Activated gamma-delta T cell treated with anti-CD3 and anti-CD28 coated beads, Interleukin-2, amount 50 U/mL, for 16 hours (primary cell): ENCODE measurements at places on chromosomes 5 and 9.

- no peak for DNase-seq
Measured at GRCh38 chr5:154287136-154287535, 96.6 kb downstream of the GALNT10 start.

GRCh38 chr9:92965061-92965758 lies 17.9 kb downstream of the FGD3 start:
- DNase-seq = no peak

- no peak for DNase-seq
Measured at GRCh38 chr9:99270491-99270890, 48.4 kb downstream of the SEC61B start.

DNA sequence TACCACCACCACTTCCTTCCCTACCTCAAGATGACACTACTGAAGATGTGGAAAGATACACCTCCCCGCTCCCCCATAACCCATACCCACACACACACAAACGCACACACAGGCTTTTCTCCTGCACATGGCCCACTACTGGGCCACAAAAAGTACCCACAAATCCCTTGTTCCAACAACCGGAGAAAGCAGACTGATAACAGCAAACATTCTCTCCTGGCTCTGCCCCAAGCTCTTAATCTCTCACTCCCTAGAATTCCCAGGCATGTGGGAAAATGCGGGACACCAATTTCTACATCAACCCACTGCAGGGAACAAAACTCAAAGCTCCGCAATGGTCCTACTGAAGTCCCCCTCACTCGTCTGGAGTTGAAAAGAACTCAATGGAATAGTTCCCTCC lies 611.0 kb upstream of the KLF4 start:
- DNase-seq = no peak

GRCh38 chr5:157108976-157109375 lies at the start of gene HAVCR2:
TSS of gene HAVCR2 (minus strand) at chr5:157109044. CDS start at chr5:157108983, 61 bp downstream.
- no peak for DNase-seq

DNA sequence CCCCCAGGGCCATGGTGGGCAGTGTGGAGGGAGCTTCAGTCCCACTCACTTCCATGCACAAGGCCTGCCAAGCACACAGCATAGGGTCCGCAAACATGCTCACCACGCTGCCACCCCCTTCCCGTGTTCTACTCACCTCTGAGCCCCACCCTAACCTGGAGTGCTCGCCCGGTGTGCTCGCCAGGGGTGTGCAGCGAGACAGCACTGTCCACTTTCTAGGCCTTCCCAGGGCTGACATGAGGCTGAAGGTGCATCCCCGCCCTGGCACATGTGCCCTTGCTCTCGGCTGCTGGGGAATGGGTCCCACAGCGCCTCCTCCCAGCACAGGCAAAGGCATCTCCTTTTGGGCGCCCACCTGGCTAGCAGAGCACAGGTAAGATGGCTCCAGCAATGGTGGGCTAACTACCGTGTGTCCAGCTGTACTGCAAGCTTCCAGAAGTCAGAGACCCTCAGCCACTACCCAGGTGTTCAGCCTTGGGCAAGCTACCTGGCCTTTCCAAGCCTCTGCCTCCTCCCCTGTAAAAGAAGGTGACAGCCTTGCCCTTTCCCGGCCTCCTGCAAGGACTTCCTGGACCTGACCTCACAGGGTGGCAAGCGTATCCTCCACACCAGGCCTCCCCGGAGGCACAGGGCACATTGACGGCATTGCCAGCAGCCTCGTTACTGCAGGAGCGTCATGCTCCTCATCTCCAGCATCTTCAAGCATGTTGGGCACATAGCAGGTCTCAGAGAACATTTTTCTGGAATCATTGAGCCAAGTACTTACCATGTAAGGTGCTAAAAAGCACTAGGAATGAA lies 4.2 kb upstream of the SEC16A start:
- no peak for DNase-seq

- DNase-seq = no peak
Measured at GRCh38 chr9:86315078-86315477, 32.7 kb upstream of the ISCA1 start.

DNA sequence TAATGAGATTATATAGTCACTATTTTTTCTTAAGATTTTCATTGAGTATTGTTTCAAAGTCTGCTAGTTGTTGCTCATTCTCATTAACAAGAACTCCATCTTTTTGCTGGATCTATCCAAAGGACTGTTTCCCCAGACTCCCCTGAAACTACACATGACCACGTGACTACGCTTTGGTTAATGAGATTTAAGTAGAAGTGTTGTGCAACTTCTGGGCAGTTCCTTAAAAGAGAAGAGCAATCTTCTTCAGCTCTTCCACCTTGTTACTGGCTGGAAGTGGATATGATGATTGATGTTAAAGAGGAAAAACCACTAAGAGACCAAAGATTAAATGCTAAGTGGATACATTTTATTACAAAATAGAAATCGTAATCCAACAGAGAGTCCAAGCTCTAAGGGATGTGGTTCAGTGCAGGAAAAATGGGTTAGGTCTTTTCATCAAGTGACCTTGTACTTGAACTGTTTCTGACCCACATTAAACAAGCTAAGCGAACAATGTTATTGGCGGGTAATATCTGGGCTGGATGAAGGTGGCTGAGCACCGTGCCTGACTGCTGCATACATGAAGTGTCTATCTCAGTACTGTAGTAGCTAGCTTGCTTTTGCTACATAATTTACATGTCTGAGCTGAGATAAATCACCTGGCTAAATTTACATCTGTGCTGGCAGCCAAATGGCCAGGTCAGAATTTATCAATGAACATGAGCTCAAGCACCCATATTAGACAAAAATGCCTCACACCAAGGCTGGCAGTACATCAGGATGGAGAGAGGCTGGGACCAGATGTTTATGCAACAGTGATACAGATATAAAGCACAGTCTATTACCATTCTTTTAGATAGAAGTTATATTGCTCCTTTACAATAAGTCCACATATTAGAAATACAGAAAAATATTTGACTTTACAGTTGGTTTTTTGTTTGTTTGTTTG lies 7.5 kb upstream of the CTNNAL1 start:
- DNase-seq = no peak

GRCh38 chr9:87798261-87798833 lies 72.4 kb downstream of the CTSL start:
- no peak for DNase-seq

GRCh38 chr5:105146867-105147266 lies 1584.3 kb upstream of the NUDT12 start:
- no peak for DNase-seq

- DNase-seq = no peak
Measured at GRCh38 chr9:87656485-87656884, 69.4 kb upstream of the CTSL start.

GRCh38 chr9:121569266-121569648 lies 69.6 kb upstream of the GGTA1 start:
- DNase-seq = no peak

DNA sequence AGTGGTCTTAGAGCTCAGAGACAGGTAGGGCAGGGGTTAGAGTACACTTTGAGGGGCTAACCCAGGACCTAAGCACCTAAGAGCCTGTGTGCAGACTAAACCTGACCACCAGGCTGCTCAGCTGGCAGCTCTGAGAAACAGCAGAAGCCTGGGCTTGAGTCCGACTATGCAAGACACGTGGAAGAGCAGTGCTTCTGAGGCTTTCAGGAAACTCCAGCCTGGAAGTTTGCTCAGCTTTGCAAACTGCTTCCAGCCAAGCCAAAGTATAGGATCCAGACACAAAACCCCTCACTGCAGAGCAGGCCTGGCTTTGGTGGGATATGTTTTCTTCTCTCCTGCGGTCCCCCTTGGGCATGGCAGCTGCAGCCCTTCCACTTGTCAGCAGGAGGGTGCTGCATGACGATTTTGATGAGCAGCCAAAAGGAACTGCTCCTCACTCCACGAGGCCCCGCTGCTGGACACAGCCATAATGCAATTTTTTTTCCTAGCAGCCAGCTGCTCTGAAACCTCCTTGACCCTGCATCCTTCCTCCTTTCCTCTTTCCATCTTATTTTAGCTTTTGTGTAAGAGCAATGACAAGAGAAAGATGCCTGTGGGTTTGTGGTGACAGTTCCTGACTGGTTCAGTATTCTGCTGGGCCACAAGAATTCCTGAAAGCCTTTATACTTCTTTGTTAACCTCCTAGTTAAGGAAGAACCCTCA lies 123.1 kb downstream of the LIFR start:
- no peak for DNase-seq

- DNase-seq = no peak
Measured at GRCh38 chr5:109654455-109654854, 35.3 kb upstream of the MAN2A1 start.

GRCh38 chr5:127810017-127810416 lies 106.8 kb downstream of the CCDC192 start:
- DNase-seq = no peak

- peak; percentile 51 for DNase-seq
Measured at GRCh38 chr5:159515909-159516415, 185.7 kb upstream of the IL12B start.

DNA sequence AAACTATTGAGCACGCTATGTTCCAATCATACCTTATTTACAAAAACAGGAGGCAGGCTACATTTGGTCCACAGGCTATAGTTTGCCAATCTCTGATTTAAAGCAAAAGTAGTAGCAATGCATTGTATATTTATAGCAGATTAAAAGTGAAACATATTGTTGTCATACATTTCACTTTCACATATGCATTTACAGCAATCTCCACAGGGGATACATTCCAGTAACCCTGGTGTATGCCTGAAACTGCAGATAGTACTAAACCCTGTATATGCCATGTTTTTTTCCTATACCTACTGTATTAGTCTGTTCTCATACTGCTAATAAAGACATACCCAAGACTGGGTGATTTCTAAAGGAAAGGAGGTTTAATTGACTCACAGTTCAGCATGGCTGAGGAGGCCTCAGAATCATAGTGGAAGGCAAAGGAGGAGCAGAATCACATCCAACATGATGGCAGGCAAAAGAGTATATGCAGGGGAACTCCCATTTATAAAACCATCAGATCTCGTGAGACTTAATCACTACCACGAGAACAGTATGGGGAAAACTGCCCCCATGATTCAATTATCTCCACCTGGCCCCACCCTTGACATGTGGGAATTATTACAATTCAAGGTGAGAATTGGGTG lies 5.9 kb upstream of the CSF1R start:
- DNase-seq = no peak

GRCh38 chr9:120440791-120441190 lies 139.2 kb downstream of the CDK5RAP2 start:
- DNase-seq = no peak

GRCh38 chr9:99966716-99967115 lies 60.3 kb downstream of the STX17 start:
- no peak for DNase-seq

GRCh38 chr5:170333161-170333910 lies 35.8 kb upstream of the LCP2 start:
- DNase-seq = peak; percentile 65

GRCh38 chr9:107309271-107309670 lies 26.2 kb downstream of the RAD23B start:
- DNase-seq = no peak

- DNase-seq = no peak
Measured at GRCh38 chr5:100161868-100162267, 373.3 kb upstream of the FAM174A start.

GRCh38 chr5:57216714-57217113 lies 42.9 kb downstream of the GPBP1 start:
- DNase-seq = no peak

DNA sequence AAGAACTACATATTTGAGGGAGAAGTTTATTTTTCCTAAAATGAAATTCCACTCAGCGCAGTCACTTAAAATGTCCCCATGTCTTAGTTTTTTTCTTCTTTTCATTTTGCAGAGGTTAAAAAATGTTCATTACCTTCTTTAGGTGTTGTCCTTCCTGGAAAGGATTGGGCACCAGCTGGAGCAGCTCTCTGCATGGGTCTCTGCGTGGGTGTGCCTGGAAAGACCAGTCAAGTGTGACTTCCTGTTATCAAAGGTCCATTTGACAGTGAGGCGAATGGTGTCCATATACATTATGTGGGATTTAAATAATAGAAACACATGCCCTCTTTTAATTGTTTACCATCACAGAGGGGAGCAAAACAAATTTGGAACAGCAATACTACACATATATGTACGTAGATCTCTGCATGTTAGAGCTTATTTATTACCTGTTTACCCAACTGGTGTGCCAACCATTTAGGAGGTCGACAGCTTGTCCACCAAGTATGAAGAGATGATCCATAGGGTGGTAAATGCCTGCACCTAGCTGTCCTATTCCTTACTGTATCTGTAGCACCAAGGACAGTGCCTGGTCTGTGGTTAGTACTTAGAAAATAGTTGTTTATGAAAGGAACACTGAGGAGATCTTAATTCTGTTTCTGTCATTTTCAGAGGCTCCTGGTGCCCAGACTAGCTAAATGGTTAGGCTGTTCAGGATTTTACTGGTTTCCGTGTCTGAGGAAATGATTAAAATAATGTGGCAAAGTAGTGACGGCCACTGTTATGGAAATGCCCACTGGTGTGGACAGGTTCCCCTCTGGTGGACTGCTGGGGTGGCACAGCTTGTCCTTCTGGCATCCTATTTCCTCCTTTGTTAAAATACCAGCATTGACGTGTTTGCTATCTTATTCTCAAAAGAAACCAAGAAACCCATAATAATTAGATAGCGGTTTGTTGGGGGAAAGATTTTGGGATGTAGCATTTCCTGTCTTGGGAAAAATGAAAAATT lies 200.4 kb downstream of the MAST4 start:
- DNase-seq = no peak

DNA sequence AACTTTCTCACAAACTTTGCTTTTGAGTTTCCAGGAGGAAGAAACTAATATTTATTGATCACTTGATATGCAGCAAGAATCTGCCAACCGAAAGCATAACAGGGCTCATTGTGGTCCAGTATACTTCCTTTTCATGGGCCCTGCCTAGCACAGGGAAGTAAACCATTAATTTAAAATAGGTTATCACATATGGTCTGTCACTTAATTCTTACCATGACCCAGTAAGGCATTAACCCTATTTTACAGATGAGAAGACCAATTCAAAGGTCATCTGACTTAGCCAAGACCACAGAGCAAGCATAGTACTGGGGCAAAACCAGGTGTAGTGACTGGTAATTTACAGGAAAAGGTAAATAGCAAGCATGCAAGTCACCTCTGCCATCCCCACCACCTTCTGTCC lies 336.9 kb upstream of the DMAC1 start:
- no peak for DNase-seq

DNA sequence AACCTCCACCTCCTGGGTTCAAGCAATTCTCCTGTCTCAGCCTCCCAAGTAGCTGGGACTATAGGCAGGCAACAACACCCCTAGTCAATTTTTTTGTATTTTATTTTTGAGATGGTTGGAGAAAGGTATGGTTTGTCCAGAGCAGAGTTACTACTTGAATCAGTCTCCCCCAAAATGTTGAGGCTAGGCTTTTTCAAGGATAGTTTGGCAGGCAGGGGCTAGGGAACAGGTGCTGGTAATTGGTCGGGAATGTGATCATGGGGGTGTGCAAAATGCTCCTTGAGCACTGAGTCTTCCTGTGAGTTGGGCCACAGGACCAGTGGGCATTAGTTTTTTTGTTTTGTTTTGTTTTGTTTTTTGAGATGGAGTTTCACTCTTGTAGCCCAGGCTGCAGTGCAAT lies 28.3 kb upstream of the PRRC2B start:
- no peak for DNase-seq

- DNase-seq = no peak
Measured at GRCh38 chr5:135578685-135579341, at the start of gene CXCL14. TSS of gene CXCL14 (minus strand) at chr5:135578991. CDS start at chr5:135578778, 213 bp downstream.

GRCh38 chr5:59673438-59674058 lies 220.0 kb downstream of the PDE4D start:
- no peak for DNase-seq
